ENCODE measurements at places on chromosomes 1 and 21.

DNA sequence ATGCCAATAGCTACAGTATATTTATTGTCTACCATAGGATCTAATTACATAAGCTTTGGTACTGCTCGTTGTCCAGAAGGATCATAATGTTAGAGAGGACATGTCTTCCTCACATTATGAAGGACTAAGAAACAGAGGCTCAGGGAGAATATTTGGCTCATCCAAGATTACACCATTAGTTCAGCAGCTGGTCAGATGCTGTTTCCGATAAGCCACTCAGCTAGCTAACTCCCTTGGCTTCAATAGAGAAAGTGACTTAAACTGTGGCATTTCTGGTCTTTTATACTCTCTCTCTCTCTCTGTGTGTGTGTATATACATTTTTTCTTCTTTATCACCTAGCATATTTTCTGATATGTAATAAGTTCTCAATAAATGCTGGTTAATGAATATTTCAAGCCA, 70.4 kb downstream of the DDR2 start:
- peak; percentile 16 for DNase-seq

GRCh38 chr21:44842721-44843445, 25.0 kb upstream of the SUMO3 start:
- no peak for DNase-seq

DNA sequence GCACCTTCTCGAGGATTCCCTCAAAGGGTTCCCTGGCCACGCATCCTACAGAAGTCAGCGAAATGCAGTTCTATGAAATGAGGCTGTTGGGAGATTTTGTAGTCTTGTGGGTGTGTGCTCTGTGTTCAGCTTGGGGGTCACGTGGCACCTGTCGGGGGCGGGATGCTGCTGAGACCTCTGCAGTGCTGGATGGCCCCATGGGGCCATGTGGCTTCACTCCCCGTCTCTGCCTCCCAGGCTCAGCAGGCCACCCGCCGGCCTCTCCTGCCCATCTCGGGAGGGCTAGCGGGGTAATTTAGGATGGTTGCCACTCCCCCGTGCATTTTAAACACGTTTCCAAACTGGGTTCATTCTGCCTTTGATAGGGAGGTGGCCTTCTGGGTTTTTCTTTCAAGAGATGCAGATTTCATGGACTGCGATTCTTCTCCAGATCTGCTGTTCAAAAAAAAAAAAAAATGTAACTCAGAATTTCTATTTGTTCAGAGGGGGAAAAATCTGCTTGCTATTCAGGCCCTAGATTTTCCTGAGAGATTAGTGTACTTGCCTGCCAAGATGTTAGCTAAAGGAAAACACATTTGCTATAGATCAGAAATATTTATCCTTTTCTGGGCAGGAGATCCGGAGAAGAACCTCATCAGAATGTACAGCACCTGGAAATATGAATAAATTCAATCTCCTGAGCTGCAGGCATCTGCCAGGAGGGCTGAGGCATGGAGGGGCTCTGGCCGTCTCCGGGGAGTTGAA, 277.2 kb upstream of the VAMP3 start:
- no peak for DNase-seq

GRCh38 chr1:25744140-25744581, 55.8 kb upstream of the SELENON start:
- no peak for DNase-seq

DNA sequence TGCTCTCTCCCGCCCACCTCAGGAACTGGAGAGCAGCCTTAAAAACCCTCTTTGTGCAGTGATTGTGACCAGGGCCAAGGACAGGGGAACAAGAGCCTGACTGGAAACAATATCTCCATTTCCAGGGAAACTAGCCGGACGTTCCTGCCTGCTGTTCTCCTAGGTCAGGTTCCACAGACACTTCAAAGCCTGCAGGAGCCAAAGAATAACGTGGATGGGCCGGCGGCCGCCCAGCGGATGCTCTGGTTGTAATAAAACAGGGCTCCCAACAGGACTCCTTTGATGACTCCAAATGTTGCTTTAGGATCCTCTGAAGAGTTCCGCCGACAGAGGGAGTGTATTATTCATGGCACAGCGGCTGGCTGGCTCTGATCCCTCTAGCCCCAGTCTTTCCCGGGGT, 162.2 kb downstream of the PLXNA2 start:
- no peak for DNase-seq

- DNase-seq = peak; percentile 17
Observed at GRCh38 chr1:110647254-110647891, 27.4 kb downstream of the KCNA3 start.

GRCh38 chr1:216532251-216532798, 109.1 kb upstream of the USH2A start:
- no peak for DNase-seq

DNA sequence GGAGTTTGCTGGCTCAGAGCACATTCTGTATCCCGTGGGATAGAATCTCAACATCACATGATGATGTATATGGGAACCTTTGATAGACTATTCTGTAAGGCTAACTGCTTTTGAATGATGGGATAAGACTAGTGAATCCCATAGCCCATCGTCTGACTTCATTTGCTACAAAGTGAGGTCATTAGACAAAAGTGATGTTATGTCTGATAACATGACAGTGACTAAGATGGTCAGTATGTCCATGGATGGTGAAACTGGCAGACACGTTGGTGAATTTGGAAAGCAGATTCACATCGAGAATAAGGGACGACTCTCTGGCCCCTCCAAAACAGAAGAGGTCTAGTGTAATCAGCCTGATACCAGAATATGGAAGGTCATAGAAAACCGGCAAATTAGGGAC, 108.4 kb downstream of the HHAT start:
- DNase-seq = no peak

DNA sequence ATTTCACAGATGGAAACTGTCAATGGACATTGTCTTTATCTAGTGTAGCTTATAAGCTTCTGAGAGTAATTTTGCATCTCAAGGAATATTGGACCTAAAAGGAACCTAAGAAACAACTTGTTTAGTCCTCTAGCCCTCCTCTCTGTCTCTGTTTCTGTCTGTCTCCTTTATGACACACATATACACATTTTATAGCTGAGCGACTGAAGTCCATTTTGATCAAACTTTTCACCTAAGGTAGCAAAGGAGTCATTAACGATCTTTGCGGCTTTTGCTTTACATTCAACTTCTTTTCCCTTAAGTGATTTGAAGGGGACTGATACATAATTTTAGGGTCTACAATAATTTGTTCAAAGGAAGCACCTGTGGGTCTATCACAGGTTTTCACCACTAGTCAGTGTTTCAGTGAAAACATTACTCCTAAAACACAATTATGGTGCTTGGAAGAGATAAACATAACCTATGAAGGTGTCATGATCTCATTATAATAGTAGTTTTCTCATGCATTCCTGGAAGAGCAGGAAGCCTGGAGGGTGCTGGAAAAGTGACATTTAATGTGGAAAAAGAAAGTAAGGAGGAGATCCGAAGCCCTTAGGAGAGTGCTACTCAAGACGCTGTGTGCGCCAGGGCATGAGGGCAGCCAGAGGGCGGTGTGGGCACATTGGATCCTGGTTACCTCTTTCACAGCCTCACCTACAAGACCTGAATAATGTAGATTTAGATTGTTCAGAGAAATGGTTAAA, 248.6 kb downstream of the DNM3 start:
- peak; percentile 39 for DNase-seq

GRCh38 chr1:208525417-208525816, 281.2 kb upstream of the PLXNA2 start:
- no peak for DNase-seq

GRCh38 chr1:65393347-65393746, 27.1 kb upstream of the LEPR start:
- no peak for DNase-seq

DNA sequence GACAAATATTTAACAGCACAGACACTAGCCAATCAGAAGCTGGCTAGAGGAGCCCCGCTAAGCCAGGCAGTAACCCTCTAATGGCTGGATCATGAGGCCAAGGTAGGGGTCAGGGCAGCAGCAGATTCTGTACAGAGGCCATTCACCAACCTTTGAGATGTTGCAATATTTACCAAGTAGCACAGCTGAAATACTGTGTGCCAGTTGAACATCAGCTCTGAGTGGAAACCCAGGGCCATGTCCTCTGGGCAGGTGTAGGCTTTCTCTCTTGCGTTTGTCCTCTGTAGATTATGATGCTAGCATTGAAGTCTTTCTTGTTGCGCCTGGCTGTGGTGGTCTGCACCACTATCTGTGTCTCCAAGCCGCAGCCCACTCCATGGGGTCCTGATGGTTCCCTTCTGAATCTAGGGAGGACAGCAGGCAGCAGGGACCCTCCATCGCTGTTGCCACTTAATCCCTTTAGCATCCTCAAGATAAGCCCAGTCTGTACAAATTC, 2.5 kb upstream of the COG2 start:
- DNase-seq = no peak

- peak; percentile 76 for DNase-seq
Observed at GRCh38 chr1:205440476-205441317, 15.1 kb downstream of the BLACAT1 start.

DNA sequence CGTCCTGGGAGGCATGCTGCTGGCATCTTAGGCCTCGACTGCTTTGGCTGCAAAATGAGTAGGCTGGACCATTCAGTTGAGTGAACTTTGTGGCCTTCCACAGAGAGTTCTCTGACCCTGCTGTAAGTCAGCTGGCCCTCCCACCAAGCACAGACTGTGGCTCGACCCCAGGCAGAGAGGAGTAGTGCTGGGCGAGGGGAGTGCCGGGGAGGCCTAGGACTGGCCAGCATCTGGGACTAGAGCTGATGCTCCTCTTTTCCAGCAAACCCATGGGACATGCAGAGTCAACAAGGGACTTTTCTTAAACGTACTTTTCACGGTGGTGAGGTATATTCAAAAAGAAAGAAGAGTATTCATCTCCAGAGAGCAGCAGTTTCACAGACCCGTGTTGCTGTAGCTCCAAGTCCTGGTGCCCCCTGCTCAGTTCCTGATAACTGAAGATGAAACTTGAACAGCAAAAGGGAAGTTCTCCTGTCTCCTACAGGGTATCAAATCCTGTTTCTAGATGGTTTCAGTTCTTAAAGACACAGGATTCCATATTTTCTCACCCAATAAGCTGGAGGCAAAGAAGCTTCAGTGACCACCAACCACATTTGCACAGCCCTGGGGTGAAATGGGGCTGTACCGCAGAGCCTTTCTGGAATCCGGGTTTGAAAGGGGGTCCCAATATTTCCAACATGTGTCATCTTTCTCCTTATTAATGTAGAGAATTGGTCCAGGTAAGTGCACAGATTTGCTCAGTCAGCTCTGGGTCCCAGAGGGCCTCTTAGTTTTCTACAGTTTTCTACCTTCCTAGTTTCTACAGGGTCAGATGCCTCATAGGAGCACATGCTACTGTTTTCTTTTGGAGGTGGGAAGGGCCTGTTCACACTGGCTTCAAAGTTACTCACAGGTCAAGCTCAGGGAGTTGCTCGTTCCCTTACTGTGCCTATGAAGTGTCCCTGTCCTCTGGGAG, 20.9 kb downstream of the BATF3 start:
- peak; percentile 16 for DNase-seq

- no peak for DNase-seq
Observed at GRCh38 chr1:7390604-7391000, 380.5 kb upstream of the VAMP3 start.

- no peak for DNase-seq
Observed at GRCh38 chr1:37310064-37310463, 164.3 kb upstream of the ZC3H12A start.

GRCh38 chr1:198889101-198889500, 250.3 kb downstream of the PTPRC start:
- DNase-seq = peak; percentile 45

GRCh38 chr1:243730487-243731150, 119.4 kb downstream of the AKT3 start:
- no peak for DNase-seq

GRCh38 chr1:116492358-116492811, 78.4 kb downstream of the CD58 start:
- DNase-seq = peak; percentile 69

DNA sequence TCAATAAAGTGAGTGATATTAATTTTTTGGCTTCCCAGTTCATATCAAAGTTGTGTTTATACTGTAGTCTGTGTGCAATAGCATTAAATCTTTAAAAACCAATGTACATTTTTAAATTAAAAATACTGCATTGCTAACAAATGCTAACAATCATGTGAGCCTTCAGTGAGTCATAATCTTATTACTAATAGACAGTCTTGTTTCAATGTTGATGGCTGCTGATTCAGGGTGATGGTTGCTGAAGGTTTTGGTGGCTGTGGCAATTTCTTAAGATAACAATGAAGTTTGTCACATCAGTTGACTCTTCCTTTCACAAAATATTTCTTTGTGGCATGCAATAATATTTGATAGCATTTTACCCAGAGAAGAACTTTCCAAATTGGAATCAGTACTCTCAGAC, 109.0 kb downstream of the ZMYM4 start:
- DNase-seq = no peak

DNA sequence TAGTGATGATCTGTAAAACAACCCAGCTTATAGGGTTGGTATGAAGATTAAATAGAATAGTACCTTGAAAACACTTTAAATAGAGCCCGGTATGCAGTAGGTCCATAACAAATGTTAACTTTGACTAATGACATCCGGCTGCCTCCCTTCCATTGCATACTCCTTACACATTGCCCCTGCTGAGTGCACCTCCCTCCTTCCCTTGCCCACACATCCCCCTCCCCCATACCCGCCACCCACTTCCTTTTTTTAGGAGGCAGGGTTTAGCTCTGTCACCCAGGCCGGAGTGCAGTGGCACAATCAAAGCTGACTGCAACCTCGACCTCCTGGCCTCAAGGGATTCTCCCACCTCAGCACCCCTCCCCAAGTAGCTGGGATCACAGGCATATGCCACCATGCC, 24.4 kb upstream of the ZC3H12A start:
- peak; percentile 68 for DNase-seq

- DNase-seq = no peak
Observed at GRCh38 chr1:112508278-112509004, at the start of gene WNT2B. Gene WNT2B (plus strand): TSS chr1:112508965. CDS start chr1:112509263, 298 bp downstream.

DNA sequence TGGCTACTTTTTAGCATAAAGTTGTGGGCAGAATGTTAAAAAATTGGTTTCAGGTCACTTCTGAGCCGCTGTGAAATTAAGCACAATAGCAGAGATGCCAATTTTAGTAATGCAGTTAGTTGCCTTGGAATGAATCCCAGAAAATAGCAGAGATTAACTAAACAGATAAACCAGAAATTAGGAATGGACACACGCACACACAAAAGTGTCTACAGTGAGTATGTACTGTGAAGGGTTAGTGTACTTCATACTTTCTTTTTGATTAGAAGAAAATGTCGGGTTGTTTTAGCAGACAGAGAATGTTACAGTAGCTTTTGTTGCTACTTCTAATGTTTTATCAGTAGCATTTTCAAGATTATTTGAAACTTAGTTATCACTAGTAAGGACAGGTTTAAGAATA, 106.7 kb downstream of the LEPR start:
- DNase-seq = peak; percentile 65

DNA sequence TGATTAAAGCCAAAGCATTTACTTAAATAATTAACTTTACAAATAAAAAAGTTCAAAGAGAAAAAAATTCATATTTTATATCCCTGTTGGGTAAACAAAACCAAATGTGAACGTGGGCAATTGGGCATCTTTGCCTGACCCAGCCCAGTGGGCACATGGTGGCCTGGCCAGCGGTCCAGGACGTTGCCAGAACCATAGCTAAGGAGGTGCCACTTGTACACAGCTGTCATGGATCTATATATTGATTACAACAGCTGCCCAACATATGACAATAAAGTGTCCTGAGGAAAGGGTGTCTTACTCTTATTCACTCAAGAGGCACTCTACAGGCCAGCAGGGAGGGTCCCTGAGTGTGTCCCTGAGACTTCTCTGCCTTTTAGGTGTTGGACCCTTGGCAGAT, 78.5 kb downstream of the BCAR3 start:
- no peak for DNase-seq

- no peak for DNase-seq
Observed at GRCh38 chr1:241081473-241081872, 275.5 kb downstream of the RGS7 start.
